ENCODE measurements at places on chromosomes 1 and 21.

DNA sequence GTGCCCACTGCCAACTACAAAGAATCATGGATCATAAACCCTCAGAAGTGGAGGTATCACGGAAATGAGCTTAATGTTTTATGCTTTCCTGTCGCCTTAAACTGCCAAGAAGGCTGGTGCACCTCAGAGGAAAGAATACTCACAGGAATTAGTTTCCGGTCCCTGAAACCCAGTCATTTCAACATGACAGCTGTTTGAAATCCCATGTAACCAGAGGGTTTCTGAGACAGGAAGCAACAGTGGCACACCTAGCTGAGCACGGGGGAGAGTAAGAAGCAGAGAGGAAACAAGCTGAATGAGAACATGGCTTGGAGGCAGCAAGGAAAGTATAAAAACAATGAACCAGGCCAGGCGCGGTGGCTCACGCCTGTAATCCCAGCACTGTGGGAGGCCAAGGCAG is 3.9 kb downstream of the JAK1 start:
- H3K36me3 ChIP-seq = peaks cover 8% of the 10 kb centered on the region
- H3K4me1 ChIP-seq = peaks cover 10% of the 10 kb centered on the region
- no peak for DNase-seq
- no peak overlapping the region for H3K27ac ChIP-seq
- H3K4me3 ChIP-seq = no peak overlapping the region

GRCh38 chr1:156025876-156026275 is 5.1 kb upstream of the SSR2 start:
- H3K4me1 ChIP-seq = peaks cover 7% of the 10 kb centered on the region
- no peaks in the 10 kb centered on the region for H3K36me3 ChIP-seq
- H3K4me3 ChIP-seq = no peak overlapping the region
- H3K27ac ChIP-seq = no peak overlapping the region

DNA sequence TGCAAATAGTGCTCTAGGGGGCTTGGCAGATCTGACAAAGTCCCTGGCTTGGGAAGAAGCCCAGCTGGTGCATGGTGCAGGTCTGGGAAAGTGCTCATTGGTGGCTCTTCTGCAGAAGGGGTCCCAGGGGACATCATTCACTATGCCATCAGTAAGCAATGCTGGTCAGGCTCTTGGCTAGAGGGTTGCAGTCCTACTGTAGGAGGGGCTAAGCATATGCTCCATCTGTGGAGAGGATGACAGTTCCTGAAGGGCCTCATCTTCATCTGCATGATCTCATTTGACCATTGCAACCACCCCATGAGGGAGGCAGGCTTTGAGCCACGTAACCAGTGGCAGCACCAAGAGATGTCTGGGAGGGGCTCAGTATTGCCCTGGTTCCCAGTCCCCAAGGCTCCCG is 31.5 kb upstream of the VASH2 start:
- DNase-seq = no peak
- H3K27me3 ChIP-seq = no peaks in the 10 kb centered on the region
- H3K4me1 ChIP-seq = no peaks in the 10 kb centered on the region
- no peaks in the 10 kb centered on the region for H3K36me3 ChIP-seq

GRCh38 chr1:70485624-70486023 is 74.6 kb downstream of the CTH start:
- no peaks in the 10 kb centered on the region for H3K27me3 ChIP-seq
- no peak overlapping the region for H3K4me3 ChIP-seq
- H3K27ac ChIP-seq = no peak overlapping the region
- H3K4me1 ChIP-seq = no peaks in the 10 kb centered on the region
- DNase-seq = no peak

GRCh38 chr1:59477867-59478266 is 181.0 kb downstream of the FGGY start:
- no peaks in the 10 kb centered on the region for H3K27me3 ChIP-seq
- H3K4me3 ChIP-seq = no peak overlapping the region
- peaks cover 20% of the 10 kb centered on the region for H3K4me1 ChIP-seq
- H3K36me3 ChIP-seq = no peaks in the 10 kb centered on the region
- DNase-seq = no peak

- no peaks in the 10 kb centered on the region for H3K27me3 ChIP-seq
- no peaks in the 10 kb centered on the region for H3K36me3 ChIP-seq
- H3K27ac ChIP-seq = no peak overlapping the region
These were observed 17.0 kb downstream of the COQ8A start for GRCh38 chr1:226956942-226957713.

- no peaks in the 10 kb centered on the region for H3K36me3 ChIP-seq
- H3K27ac ChIP-seq = peak overlapping the region; percentile 7
- no peak overlapping the region for H3K4me3 ChIP-seq
- peak; percentile 59 for DNase-seq
- H3K4me1 ChIP-seq = peaks cover 31% of the 10 kb centered on the region
These were observed 39.3 kb downstream of the MTARC1 start for GRCh38 chr1:220825819-220826551.

- no peaks in the 10 kb centered on the region for H3K27me3 ChIP-seq
- DNase-seq = no peak
- peaks cover 73% of the 10 kb centered on the region for H3K4me1 ChIP-seq
- H3K36me3 ChIP-seq = peaks cover 52% of the 10 kb centered on the region
- 0 out of 2 replicates have a peak overlapping the region, but pooled peaks have one; percentile 39 for H3K27ac ChIP-seq
These were observed 29.1 kb downstream of the TBX15 start for GRCh38 chr1:118958937-118959631.

DNA sequence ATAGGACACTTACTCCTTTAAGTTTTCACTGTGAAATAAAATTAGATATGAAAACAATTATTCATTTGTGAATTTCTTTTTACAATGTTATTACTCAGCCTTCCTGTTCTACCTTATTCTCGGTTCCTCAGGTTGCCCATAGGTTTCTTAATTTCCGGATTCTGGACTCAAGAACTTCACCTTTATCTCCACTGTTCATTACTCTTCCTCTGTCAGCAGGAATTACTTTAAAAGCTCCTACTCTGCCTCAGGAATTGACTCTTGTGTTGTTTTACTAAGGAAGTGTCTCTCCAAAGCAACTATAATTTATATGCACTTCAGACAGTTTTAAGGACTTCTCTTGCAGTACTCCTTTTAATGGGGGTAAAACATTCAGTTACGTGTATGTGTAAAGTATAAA is 123.8 kb downstream of the OSBPL9 start:
- peaks cover 33% of the 10 kb centered on the region for H3K4me1 ChIP-seq
- H3K36me3 ChIP-seq = no peaks in the 10 kb centered on the region
- H3K27ac ChIP-seq = no peak overlapping the region
- DNase-seq = no peak
- no peaks in the 10 kb centered on the region for H3K27me3 ChIP-seq

DNA sequence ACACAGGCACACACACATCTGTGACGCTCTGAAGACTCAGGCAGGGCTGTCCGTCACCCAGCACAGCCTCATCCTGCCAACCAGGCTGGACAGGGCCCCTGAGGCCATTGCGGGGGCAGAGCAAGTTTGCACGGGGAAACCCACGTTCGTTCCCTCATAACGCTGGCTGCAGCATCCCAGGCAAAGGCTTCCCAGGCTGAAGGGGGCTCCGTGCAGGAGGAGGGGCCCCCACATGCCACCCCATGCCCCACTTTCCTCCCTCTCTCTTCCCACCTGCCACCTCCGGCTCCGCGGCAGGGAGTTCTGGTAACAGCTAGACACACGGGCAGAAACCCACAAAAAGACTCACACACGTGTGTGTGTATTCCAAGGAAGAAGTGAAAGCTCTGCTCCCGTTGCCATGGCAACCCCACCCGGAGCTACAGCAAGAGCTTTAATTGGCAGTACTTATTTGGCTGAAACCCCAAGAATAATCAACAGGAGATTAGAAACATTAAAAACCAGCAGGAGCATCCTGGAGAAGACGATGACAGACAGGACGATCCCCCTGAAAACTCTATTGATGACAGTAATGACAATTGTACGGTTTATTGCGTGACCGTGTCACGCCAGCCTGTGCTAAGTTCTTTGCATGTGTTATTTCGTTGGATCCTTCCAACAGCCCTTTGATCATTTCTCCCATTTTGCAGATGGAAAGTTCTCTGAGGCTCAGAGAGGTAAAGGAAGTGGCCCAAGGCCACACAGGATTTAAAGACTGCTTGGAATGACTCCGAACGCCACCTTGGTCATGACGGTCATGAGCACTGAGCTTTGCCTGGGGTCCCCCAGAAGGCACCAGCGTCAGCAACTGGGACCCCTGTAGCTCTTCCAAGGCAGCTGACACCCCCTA is 247.1 kb downstream of the NPHP4 start:
- H3K4me1 ChIP-seq = no peaks in the 10 kb centered on the region
- H3K27ac ChIP-seq = no peak overlapping the region
- no peak for DNase-seq
- H3K4me3 ChIP-seq = no peak overlapping the region
- no peaks in the 10 kb centered on the region for H3K36me3 ChIP-seq

- no peaks in the 10 kb centered on the region for H3K27me3 ChIP-seq
- peak overlapping the region; percentile 82 for H3K27ac ChIP-seq
- peak overlapping the region; percentile 92 for H3K4me3 ChIP-seq
These were observed 739 bp downstream of the SMG5 start for GRCh38 chr1:156281693-156282478.

GRCh38 chr1:30342535-30343141 is 380.7 kb downstream of the MATN1 start:
- DNase-seq = peak; percentile 34
- no peaks in the 10 kb centered on the region for H3K27me3 ChIP-seq
- peaks cover 9% of the 10 kb centered on the region for H3K4me1 ChIP-seq
- H3K27ac ChIP-seq = no peak overlapping the region
- no peak overlapping the region for H3K4me3 ChIP-seq
- no peaks in the 10 kb centered on the region for H3K36me3 ChIP-seq

DNA sequence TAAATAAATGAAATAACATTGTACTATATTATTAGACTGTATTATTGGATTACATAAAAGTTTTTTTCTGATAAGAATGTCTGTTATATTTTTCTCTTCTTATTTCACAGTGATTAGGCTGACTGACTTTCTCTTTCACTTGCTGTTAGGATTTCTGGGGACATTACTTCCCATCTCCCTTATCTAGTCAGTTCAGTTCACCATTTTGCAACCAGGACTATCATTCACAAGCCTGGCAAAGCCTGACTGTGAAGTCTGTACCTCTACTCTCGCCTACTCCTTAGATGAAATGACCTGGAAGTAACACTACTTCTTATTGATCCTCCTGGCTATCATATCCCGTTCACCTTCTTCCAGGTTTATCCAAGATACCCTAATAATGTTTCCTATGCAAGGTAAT is 676.6 kb downstream of the USP25 start:
- H3K36me3 ChIP-seq = no peaks in the 10 kb centered on the region
- no peaks in the 10 kb centered on the region for H3K27me3 ChIP-seq
- H3K4me1 ChIP-seq = no peaks in the 10 kb centered on the region
- no peak overlapping the region for H3K4me3 ChIP-seq
- no peak for DNase-seq
- H3K27ac ChIP-seq = no peak overlapping the region

- H3K36me3 ChIP-seq = no peaks in the 10 kb centered on the region
- no peak overlapping the region for H3K4me3 ChIP-seq
- no peaks in the 10 kb centered on the region for H3K4me1 ChIP-seq
- no peaks in the 10 kb centered on the region for H3K27me3 ChIP-seq
These were observed 68.4 kb downstream of the ST6GALNAC3 start for GRCh38 chr1:76142771-76143540.

GRCh38 chr1:183694066-183694465 is 41.0 kb upstream of the APOBEC4 start:
- no peaks in the 10 kb centered on the region for H3K27me3 ChIP-seq
- H3K27ac ChIP-seq = no peak overlapping the region
- H3K36me3 ChIP-seq = no peaks in the 10 kb centered on the region
- no peak for DNase-seq
- no peak overlapping the region for H3K4me3 ChIP-seq
- peaks cover 4% of the 10 kb centered on the region for H3K4me1 ChIP-seq

GRCh38 chr1:215739025-215739424 is 171.9 kb downstream of the KCTD3 start:
- no peaks in the 10 kb centered on the region for H3K27me3 ChIP-seq
- no peak for DNase-seq
- no peak overlapping the region for H3K27ac ChIP-seq
- H3K4me1 ChIP-seq = no peaks in the 10 kb centered on the region
- H3K36me3 ChIP-seq = no peaks in the 10 kb centered on the region

DNA sequence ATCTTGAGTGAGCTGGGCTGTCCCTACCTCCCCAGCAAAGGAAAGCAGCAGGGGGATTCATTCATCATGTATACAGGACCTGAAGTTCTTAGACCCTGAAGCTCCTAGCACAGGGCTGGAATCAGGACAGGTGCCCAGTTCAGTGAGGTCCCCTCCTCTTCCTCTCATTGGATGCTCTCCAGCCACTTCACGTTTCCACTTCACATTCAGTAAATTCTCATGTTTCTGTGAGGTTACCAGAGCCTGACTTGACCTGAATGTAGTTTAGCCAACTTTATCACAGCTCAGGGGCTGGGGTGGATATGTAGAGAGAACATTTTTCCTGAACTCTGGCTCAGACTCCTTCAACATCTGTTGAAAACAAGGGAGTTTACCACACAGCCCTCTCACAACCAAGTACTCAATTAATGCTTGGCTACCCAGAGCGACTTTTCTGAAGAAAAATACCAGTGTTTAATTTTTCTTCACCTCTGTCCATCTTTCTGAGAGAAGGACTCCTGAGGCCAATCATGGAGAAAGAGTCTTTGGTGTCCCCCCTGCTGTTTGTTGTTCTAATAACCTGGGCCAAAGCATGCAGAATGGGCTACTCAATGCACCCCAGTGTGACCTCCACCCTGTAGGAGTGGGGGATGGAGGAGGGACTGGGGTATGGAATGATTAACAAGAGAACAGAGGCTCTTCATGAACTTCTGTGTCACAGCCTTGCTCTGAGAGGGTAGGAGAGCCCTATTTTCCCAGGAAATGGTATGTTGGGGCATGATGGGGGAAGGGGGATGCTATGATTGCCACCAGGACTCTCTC is 108.3 kb upstream of the FGGY start:
- H3K36me3 ChIP-seq = no peaks in the 10 kb centered on the region
- H3K4me3 ChIP-seq = no peak overlapping the region
- H3K4me1 ChIP-seq = no peaks in the 10 kb centered on the region
- H3K27me3 ChIP-seq = no peaks in the 10 kb centered on the region

GRCh38 chr21:41825216-41825615 is 53.9 kb downstream of the PRDM15 start:
- H3K4me1 ChIP-seq = no peaks in the 10 kb centered on the region
- DNase-seq = no peak
- H3K36me3 ChIP-seq = 0 out of 2 replicates have a peak, but pooled peaks cover 4% of the 10 kb centered on the region
- H3K4me3 ChIP-seq = no peak overlapping the region
- H3K27ac ChIP-seq = no peak overlapping the region

GRCh38 chr1:54328066-54328636 is 78.0 kb downstream of the SSBP3 start:
- peak overlapping the region; percentile 30 for H3K27ac ChIP-seq
- peak; percentile 28 for DNase-seq
- no peaks in the 10 kb centered on the region for H3K27me3 ChIP-seq
- H3K4me3 ChIP-seq = no peak overlapping the region

- H3K36me3 ChIP-seq = no peaks in the 10 kb centered on the region
- no peaks in the 10 kb centered on the region for H3K27me3 ChIP-seq
- no peak overlapping the region for H3K27ac ChIP-seq
- no peak overlapping the region for H3K4me3 ChIP-seq
These were observed 251.1 kb upstream of the ADGRL2 start for GRCh38 chr1:81549588-81550127.

GRCh38 chr1:29756085-29756484 is 519.8 kb downstream of the PTPRU start:
- 0 out of 2 replicates have a peak, but pooled peaks cover 4% of the 10 kb centered on the region for H3K27me3 ChIP-seq
- no peaks in the 10 kb centered on the region for H3K36me3 ChIP-seq
- H3K4me1 ChIP-seq = no peaks in the 10 kb centered on the region
- no peak overlapping the region for H3K4me3 ChIP-seq
- no peak for DNase-seq
- H3K27ac ChIP-seq = no peak overlapping the region

Data from SJSA1 (cell line).